CD4-positive, alpha-beta T cell treated with Interleukin-15 for 4 hours (primary cell): ENCODE measurements at places on chromosomes 6 and 20.

DNA sequence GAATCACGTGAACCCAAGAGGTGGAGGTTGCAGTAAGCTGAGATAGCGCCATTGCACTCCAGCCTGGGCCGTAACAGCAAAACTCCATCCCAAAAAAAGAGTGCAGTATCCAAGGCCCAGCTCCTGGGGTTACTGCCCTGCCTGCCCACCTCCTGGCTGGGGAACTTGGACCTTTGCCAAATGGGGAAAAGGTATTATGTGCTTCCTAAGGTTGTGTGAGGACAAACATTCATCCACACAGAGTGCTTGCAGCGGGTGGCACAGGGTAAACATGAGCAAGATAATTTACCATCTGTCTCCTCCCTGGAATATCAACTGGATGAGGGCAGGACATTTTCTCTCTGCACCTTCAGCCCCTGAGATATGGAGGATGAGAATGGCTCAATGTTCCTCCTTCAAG, 94.9 kb upstream of the POPDC3 start:
- DNase-seq = no peak

GRCh38 chr6:3489027-3489757, 32.3 kb upstream of the SLC22A23 start:
- DNase-seq = no peak

DNA sequence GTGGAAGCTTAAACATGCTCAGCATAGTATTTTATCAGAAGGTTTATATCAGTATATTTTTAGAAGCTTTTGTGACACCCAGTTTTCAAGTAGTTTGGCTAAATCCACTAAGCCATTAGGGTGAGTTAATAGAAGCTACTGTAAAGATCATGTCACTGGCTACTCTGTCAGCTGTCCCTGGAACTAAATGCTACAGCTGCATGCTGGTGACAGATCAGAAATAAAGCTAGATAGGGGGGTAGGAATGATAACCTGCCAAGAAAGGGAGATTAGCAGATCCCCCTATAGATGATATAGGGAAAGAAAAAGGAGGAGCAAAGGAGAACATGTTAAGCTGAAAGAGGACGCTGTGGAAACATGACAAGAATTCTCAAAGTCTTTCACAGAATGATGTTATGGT, 363.2 kb downstream of the QKI start:
- no peak for DNase-seq

DNA sequence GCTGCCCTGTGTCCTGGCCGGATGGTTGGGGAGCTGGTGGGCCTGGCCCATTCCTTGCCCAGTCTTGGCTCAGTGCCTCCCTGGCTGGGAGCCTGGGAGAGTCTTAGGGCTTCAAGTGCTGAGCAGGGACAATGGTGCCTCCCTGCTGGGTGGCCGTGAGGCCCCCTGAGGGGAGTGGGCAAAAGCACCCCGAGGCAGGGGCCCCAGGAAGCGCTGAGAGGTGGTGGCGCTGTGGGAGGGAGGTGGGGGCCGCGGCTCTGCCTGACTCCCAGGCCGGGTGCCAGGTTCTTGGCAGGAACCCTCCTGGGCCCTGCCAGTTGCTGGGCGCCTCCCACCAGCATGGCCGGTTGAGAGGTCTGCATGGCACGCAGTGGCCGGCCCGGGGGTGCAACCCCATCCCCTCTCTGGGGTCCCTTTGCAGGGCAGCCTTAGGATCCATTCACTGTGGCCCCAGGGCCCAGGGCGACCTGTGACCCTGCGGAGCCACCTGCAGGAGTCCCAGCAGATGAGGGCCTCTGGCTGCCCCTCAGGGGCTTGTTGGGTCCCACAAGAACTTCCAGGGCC, 9.2 kb upstream of the RPS21 start:
- DNase-seq = no peak

GRCh38 chr6:5337573-5337972, 76.3 kb downstream of the FARS2 start:
- DNase-seq = no peak
